HTR-8/SVneo (cell line): ENCODE measurements at places on chromosomes 16 and 17.

DNA sequence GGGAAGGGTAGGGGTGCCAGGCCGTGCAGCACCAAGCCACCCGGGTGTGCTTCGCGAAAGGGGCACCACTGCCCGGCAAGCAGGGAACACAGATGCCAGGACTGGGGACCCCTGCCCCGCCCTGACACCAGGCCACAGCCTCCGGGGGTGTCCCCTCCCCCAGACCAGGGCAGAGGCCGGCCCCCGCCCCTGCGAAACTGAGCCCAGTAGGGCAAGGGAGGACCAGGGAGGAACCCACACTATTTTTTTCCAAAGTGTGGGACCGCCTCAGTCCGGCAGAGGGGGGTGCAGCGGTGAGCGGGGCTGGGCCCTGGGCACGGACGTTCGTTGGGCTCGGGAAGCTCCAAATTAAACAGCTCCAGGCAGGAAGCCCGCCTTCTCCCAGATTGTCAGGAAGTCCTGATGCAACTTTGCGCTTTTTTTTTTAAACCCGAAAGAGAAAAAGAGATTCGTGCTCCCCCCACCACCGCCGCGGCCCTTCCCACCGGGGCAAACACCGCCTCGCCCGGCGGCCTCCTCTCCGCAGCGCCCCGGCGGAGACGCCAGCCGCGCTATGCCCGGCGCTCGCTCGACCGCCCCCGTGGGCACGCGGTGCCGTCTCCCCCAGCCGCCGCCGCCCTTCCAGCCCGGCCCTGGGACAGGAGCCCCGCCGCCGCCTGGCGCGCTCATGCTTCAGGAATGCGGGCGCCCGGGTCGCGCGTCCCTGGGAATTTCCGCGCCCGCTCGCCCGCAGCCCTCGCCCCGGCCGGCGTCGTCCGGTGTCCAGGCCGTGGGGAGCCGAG lies 755 bp downstream of the PIEZO1 start:
- DNase-seq, result peak; percentile 69

GRCh38 chr16:78684030-78684611 lies 584.7 kb downstream of the WWOX start:
- no peak for DNase-seq

DNA sequence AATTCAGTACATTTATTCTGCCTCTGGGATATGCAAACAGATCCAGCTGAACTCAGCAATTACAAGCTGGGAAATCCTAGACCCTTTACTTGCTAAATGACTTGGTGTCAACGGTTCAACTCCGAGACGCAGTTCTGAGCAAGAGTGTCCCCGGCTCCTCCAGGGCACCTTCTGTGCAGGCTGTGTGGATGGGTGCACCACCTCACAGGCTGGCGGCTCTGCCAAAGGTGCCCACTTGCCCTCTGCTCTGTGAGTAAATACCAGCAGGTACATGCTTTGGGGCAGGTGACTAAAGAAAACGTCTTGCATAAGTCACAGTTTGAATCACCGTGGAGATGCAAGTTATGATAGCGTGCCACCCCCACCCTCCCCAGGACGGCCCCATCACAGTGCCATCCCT lies 23.3 kb downstream of the MAP1LC3B start:
- DNase-seq, result no peak

DNA sequence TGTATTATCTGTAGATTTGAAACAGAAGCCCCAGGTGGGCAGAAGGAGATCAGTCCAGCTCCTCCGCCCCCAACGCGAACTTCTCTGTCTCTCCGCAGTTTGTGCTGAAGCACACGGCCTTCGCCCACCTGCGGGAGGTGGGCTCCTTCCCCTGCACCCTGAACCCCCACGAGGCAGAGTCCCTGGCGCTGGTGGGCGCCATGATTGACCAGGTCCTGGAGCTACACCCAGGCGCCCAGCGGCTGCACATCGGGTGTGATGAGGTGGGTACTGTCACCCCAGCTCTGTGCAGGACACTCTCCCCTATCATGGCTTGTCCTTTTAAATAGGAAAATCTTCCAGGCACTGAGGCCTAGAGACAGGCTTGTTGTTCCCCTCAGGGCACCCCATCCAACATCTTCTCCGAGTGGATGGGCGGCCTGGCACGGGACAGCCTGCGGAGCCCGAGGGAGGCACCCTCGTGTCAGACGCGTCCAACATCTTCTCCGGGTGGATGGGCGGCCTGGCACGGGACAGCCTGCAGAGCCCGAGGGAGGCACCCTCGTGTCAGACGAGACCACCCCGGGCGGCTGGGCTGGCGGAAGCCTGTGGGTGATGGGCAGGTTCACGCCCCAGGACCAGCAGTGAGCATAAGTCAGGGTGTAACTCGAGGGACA lies 15.3 kb upstream of the OGFOD3 start:
- no peak for DNase-seq

- DNase-seq, result no peak
These were observed 683.5 kb downstream of the MAF start for GRCh38 chr16:78916928-78917545.

- DNase-seq, result no peak
These were observed 6.9 kb upstream of the EIF1 start for GRCh38 chr17:41681776-41682175.

DNA sequence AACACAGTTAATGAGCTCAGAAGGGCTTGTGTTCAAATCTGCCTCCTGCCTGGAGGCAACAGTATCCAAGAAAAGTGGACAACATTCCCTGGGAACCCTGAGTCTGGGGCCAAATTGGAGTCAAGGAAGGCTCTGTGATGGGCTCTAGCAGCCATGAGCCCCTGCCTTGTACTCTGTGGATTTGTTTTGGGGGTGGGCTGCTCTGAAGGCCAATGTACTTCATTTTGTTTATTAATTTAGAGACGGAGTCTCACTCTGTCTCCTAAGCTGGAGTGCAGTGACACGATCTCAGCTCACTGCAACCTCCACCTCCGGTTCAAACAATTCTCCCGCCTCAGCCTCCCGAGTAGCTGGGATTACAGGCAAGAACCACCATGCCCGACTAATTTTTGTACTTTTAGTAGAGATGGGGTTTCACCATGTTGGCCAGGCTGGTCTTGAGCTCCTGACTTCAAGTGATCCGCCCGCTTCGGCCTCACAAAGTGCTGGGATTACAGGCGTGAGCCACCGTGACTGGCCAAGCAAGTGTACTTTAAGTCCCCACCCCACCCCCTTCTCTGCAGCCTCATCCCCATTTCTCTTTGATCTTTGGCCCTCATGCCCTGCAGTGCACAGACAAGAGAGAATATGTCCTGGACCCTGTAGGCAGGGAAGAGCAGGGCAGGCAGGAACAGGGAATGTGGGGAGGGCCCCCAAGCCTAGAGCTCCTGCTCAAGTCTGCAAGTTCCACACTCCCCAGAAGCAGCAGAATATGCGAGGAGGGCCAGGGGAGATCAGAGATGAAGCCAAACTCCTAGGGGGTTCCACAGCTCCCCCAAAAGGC lies 2.7 kb upstream of the GIP start:
- DNase-seq, result no peak

- no peak for DNase-seq
These were observed 234.5 kb upstream of the MYOCD start for GRCh38 chr17:12431188-12431587.

DNA sequence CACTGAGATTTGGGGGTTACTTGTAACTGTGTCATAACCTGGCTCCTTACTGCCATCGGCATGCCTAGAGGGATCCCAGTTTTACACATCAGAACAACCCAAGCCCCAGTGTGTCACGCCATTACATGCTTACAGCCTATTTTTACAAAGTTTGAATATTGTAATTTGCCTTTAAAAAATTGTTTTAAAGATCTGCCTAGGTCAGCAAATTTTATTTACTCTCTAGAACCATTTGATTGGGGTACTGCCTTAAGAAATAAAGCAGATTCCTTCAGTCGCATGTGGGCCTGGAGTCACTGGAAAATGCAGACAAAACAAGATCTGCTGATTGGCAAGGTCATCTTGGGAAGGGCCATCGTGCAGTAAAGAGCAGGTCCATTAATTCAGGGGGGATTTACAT lies 566.9 kb downstream of the WWOX start:
- no peak for DNase-seq

- DNase-seq, result no peak
These were observed 14.7 kb upstream of the MEOX1 start for GRCh38 chr17:43676471-43676870.

DNA sequence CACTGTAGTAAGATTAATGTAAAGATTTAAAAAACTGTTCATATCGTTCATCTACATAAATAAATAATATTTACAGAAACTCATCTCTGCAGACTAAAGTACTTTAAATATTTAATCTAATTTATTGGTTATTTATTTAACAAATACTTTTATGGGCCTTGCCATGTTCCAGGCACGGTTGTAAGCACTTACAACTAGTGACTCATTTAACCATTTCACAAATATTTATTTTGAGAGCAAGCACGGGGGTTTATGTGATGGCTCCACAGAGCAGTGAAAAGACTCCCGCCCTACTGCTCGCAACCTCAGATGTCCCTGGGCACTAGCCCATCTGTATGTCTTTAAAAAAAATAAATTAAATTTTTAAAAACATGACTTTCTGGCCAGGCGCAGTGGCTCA lies 575.9 kb downstream of the WWOX start:
- no peak for DNase-seq

DNA sequence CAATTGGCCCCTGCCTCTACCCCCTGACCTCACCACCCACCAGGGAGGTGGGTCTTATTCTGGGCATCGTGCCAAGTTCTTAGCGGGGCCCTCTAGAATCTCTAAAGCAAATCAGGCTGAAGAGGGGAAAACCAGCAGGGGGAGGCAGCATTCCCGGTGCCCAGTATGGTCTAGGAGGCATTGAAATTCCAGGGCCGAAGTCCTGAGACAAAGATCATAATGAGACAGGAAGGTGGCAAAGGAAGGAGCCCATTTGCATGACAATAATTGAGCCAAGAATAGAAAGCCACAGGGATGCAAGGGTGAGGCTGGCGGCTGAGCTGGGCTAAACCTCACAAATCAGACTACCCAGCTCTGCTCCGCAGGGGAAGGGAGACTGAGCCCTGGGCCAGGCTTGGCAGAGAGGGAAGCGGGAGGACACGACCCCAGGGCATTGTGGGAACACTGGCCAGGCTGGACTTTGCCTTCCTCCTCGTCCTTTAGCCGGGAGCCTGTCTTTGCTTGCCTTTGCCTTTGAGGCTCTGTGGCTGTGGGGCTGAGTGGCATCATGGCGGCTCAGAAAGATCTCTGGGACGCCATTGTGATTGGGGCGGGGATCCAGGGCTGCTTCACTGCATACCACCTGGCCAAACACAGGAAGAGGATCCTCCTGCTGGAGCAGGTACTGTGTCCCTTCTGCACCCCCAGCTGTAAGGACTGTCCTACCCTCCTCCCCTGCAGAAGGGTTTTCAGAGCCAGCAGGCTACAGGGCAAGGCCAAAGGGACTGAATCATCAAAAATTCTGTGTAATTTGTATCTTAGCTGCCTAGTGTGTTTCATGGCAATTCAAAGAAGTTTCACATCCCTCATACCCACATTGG lies at the start of gene PIPOX:
Gene PIPOX (plus strand): TSS at position 463 of the 860 bp plus-strand sequence. CDS start 85 bp downstream, at position 548.
- DNase-seq, result peak; percentile 78

DNA sequence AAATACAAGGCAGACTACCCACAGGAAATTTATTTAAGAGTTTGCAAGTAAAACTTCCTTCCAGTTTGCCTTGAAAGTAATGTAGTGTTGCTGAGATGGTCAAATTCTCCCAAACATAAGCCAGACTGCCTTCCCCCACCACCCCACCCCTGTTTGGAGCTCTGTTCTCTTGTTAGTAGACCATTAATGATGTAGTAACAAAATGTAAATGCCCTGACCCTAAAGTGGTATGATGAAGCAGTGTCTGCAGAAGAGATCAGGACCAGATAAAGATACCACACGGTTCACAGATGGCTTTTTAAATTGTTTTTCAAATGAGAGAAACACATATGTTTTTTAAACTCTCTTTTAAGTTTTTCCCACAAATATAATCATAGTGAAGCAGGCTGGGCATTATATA lies 136.4 kb upstream of the TMEM97 start:
- no peak for DNase-seq

DNA sequence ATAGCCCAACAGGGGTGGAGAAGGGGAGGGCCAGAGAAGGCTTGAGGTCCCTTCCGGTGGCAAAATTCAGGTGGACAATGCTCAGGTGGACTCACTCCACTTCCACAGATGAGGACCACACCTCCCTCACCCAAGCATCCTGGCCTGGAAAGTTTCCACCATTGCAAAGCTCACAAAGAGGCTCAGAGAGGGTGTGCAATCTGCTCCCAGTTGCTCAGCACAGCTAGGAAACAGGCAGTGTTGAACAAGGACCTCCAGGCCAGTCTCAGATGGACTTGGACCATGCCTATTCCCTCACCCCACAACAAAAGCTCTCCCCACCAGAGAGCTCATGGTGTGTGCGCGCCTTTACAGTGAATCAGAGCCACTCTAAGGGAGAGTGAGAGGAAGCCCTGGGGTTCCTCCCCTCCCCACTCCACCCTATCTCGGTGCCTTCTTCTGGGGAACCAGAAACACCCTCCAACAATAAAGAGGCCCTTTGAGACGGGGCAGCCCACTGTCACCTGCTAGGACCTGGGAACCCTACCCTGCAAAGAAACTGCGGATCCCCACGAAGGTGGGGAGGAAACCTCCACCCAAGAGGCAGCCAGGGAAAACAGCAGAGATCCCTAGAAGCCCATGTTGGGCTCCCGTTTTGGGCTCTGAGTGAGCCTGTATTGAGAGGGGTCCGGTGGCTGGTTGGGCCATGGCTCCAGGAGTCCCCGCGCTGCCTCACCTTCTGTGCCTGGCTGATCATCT lies 1.6 kb downstream of the FAM83G start:
- DNase-seq, result no peak

DNA sequence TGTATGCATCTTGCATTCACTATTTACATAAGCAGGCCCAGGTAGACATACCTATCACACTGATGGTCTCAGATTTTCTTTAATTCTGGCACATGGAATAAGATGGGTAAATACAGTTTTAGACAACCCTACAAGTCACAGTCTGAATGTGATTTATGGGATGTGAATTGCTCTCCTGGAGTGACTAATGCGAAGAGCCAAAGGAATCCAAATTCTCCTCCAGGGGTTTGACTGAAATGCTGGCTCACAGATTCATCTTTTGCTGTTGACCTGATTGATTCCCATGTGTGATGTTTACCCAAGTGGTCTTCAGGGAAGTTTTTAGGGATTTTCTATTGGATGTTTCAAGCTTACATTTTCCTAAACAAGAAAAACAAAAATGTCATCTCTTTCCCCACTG lies 277.9 kb upstream of the MON1B start:
- DNase-seq, result no peak

GRCh38 chr17:38417210-38417951 lies 10.9 kb upstream of the ARHGAP23 start:
- no peak for DNase-seq

DNA sequence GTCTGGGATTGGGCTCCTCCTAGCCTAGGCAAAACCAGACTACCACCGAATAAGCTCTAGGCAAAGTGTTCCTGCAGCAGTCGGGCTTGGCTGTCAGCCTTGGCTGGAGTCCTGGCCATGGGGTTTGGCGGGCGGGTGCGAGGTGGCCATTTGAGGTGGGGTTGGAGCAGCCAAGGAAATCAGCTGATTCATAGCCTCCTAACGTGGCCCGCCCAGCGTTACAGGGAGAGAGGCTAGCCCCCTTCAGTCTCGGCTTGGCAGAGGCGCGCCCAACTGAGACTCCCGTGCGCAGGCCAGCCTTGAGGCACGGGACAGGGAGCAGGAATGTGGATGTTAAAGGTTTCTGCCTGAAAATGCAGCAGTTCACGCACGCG lies 1.9 kb downstream of the PMP22 start:
- DNase-seq, result peak; percentile 78

- peak; percentile 89 for DNase-seq
These were observed 47.8 kb downstream of the BMERB1 start for GRCh38 chr16:15482068-15482747.

GRCh38 chr17:65074778-65075250 lies 18.3 kb upstream of the GNA13 start:
- no peak for DNase-seq

- no peak for DNase-seq
These were observed 157.2 kb downstream of the SEC14L1 start for GRCh38 chr17:77297693-77298666.
